ENCODE measurements at places on chromosomes 3 and 15.
A peak's percentile ranks its signal among the peaks of the same experiment; 100 is the strongest.

DNA sequence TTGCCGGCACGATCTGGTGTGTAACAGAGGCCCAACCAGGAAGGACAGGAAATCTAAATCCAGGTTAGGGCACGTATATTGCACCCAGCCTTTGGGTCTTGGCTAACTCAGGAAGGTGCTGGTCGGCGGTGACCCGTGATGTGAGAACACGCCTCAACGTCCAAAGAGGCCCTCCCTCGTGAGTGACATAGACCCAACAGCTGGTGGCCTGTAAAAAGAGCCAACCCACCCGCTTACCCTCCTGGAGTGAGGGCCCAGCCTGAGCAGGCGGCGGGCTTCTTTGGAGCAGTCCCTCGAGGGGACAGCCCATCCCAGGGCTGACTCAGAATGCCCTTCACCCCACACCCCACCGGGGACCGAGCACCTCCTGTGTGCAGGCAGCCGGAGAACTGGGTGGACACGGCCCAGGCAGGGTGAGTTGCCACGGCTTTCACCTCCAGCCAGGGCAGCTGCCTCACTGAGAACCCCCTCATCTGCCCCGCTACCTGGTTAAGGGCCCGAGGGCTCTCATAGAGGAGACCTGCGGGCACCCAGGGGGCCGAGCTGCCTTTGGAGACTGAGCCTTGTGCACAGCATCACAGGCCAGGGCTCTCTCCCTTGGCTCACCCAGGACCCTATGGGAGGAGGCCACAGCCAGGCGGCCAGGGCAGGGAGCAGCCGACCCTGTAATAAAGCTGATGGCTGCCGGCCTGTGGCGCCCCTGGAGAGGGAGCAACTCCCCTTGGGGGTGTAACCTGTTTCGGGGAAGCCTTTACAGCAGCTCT, 41.8 kb downstream of the ZNF710 start:
- DNase-seq, result no peak

GRCh38 chr3:174156200-174156599, 702.9 kb upstream of the NAALADL2 start:
- no peak for DNase-seq

- DNase-seq, result no peak
These were observed 54.1 kb downstream of the SCN5A start for GRCh38 chr3:38595393-38595792.

DNA sequence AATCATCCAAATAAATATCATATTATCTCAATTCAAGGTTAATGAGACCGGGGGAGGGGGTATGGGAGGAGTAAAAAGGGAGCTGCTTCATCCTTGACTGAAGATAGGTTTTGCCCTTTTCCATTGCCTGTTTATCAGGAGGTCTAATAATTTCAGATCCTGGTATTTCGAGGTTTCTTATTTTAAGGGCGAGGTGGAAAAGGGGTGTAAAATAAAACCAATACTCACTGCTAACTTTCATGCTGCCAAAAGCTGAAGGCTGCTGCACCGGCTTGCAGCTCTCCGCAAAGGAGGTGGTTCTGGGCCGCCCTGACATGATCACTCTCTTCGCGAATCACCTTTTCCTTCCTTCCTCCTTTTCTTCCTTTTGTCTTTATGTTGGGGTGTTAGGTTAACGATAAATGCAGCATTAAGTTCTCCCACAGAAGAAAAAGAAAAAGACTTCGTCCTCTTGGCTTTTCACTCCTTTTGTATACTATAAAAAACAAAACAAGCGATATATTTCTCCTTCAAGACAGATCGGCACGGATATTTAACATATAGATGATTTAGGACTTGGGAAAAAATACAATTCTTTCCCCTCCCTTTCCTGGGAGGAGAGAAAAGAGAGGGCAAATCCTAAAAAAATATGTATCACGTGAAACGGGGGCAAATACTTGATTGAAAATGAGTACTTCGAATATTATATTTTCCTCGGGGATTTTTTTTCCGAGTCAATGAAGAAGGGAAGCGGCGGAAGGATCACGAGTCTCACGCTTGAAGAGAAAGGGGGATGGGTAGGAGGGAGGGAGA, 932 bp downstream of the GSK3B start:
- DNase-seq, result peak; percentile 31

- no peak for DNase-seq
These were observed 747.7 kb upstream of the CBLB start for GRCh38 chr3:106616556-106616955.

DNA sequence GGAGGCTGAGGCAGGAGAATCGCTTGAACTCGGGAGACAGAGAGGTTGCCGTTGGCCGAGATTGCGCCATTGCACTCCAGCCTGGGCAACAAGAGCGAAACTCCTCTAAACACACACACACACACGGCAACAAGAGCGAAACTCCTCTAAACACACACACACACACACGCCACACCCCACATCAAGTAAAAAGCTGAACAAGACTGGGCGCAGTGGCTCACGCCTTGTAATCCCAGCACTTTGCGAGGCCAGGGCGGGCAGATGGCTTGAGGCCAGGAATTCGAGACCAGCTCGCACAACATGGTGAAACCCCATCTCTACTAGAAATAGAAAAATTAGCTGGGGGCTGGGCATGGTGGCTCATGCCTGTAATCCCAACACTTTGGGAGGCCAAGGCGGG, 49.0 kb downstream of the HOMER2 start:
- no peak for DNase-seq

- DNase-seq, result no peak
These were observed 65.4 kb downstream of the RPN1 start for GRCh38 chr3:128585189-128585588.

DNA sequence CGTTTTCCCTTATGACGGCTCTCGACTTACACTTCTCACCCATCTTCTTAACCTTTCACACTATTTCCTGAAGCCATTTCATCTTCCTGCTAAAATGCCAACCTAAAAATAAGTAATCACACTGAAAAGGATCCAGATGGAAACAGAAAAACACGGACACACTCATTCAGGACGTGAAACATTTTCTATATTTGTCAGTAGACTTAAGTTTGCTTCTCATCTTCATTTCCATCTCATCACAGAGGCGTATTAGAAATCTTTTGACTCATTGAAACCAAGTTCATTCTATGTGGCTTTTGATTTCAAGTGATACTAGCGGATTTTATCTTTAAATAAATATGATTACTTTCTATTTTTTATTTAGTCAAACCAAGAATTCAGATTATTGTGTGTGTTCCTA, 27.4 kb upstream of the DLG1 start:
- no peak for DNase-seq

GRCh38 chr3:62237286-62237948, 135.9 kb downstream of the FEZF2 start:
- no peak for DNase-seq

Measured in activated T-cell treated with anti-CD3 and anti-CD28 coated beads, Interleukin-2, amount 50 U/mL, for 1 hour (primary cell).